ENCODE measurements at places on chromosomes 6 and 20.
A peak's percentile ranks its signal among the peaks of the same experiment; 100 is the strongest.

DNA sequence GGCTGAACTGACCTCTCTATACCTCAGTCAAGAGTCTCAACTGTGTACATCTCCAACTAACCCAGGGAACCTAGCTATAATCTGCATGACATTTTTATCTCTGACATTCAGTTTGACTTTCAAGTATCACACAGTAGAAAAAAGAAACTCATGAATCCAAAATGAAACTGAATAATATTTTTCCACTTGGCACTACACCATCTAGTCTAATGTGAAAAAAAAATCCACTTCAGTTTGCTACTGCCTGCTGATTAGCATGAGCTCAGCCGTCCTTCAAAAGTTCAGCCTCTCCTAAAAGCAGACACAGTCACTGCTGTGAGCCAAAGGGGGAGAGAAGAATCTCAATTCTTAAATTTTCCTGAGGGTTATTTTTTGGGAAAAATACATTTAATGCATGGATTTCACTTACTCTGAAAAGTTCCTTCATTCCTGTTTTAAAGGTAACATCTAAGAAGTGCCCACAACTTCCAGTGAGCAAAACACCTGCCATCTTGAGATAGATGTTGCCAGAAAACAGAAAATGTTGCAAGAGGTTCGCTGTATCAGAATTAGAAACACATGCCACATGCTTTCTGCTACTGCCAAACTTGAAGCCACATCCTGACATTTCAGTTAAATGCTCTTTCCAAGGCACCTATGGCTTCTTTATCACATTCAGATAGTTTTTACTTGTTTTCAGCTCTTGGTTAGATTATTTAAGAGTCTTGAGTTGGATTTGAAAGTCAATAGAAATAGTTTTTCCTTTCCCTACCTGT lies 95.4 kb downstream of the MKKS start:
- no peak for DNase-seq

- no peak for DNase-seq
Measured at GRCh38 chr20:49748525-49748838, 34.8 kb upstream of the B4GALT5 start.

GRCh38 chr6:14964556-14965270 lies 281.2 kb upstream of the JARID2 start:
- no peak for DNase-seq

DNA sequence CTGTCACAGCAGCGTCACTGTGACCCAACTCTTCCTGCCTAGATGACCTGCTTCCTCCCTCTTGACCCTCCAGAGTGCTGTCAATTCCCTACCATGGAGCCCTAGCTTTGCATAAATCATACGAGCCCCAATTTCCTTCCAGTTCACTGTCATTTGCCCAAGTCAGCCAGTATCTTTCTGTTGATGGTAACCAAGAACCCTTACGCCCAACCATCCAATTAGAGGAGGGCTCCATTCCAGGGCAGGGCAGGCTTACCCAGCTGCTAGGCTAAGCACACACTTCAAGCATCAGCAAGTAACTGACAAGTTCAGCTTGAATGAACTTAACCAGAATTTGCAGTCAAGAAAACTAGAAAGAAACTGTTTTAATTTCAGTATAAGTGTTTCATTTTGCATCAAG lies 25.7 kb downstream of the WFDC3 start:
- DNase-seq = no peak

DNA sequence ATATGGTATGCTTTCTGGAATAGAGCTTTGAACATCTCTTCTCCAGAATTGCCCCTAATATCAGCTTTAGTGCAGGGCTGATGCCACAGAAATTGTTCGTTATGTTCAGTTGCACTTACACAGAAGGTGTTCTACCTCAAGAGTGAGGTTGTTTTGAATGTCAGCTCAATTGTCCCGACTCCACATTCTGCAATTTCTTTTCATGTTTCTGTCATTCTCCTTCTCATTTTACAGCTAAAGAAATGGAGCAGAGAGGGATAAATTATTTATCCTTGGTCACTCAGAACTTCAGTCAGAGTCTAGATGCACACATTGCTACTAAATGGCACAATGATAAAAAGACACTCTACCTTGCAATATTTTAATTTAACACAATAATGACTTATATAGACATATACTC lies 137.0 kb upstream of the CCN2 start:
- no peak for DNase-seq

DNA sequence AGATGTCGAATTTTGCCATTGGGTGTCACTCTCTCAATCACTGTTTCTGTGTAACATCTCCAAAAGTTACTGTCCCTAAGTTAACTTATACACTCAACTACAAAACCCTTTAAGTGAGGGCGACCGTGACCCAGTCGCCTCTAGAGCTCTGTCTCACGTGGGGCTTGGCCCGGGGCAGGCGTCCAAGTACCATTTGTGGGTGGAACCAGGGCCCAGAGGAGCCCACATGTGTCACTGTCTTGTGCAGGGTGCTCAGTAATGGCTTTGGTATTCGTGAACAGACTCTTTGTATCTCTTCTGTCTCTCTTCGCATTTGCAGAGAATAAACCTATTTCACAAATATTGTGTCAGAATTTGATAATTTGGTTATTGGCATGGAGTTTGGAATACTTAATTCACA lies 109.9 kb upstream of the THBS2 start:
- DNase-seq = no peak

DNA sequence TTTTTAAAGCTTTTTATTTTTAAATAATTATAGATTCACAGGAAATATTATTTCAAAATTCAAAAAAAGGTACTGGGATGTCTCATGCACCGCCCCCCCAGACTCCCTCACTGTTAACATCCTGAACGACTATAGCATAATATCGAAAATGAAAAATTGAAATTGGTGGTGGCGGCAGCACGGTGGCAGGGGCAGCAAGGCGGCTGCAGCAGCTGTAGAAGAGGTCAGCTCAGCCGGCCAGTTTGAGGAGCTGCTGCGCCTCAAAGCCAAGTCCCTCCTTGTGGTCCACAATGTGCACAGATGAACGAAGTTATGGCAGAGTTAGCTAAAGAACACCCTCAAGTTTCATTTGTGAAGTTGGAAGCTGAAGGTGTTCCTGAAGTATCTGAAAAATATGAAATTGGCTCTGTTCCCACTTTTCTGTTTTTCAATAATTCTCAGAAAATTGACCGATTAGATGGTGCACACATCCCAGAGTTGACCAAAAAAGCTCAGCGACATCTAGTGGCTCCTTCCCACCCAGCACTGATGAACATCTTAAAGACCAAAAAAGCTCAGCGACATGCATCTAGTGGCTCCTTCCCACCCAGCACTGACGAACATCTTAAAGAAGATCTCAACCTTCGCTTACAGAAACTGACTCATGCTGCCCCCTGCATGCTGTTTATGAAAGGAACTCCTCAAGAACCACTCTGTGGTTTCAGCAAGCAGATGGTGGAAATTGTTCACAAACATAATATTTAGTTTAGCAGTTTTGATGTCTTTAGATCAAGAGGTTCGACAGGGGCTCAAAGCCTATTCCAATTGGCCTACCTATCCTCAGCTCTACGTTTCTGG lies 100.8 kb downstream of the FAM217A start:
- DNase-seq = peak; percentile 29

DNA sequence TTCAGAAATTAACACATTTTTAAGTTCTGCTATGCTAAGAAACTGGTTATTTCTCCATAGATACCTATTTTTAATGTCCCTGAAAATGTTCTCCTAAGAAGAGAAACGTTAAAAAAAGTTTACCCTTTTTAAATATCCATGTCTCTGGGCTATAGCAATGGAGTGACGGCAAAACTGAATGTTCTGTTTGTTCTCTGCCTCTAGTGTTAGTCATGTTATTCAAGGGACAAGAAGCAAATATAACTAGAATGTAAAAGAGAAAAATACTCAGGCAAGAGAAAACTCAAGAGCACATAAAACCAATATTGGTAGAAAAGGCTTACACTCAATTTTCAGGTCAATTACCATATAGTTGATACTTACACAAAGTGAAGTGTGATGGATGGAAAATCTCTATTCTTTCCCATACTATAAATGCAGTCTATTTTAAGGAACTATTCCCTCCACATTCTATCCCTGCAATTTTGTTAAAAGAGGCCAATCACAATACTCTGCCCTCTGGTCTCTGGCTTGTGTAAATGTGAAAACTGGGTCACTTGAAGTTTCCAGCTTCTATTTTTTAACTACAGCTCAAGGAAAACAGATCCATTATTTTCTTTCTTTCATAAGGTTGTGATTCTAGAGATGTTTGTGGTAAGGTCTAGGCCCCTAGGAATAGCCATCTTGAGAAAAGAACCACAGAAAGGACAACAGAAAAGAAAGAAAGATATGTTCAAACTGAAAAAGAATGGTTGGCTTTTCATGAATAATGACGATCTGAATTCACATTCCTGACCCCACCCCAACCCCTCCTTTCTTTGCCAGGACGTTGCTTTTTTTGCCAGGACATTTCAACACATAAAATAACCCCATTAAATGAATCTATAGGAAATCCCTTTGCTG lies 200.3 kb upstream of the FAM83B start:
- DNase-seq = no peak

- DNase-seq = no peak
Measured at GRCh38 chr6:55642366-55642765, 63.4 kb upstream of the HMGCLL1 start.

- DNase-seq = peak; percentile 71
Measured at GRCh38 chr6:7238900-7239589, 74.0 kb downstream of the SSR1 start.

DNA sequence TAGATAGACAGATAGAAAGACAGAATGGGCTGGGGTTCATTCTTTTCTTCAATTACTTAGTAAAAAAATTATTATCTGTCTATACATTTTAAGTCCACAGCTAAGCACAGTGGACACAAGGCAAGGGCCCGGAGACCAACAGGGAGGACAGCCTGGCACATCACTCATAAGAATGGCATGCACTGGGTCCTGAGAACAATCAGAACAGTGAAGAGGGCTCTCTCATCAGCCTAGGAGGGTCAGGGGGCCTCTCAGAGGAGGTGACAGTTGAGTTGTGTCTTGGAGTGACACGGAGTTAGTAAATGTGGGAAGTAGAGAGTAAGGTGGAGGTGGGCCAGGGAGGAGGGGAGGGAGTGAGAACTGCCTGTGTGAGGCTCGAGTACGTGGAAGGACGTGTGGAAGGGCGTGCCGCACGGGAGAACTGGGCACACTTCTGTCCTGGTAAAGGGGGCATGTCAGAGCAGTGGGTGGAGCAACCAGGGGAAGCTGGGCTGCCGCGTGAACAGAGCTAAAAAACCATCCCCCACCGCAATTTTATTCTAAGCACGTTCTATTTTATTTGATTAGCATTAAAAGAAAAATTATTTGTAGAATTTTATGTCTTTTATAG lies 45.1 kb upstream of the DSP start:
- DNase-seq = no peak

- no peak for DNase-seq
Measured at GRCh38 chr6:132687306-132687705, 26.5 kb downstream of the VNN1 start.

GRCh38 chr20:48184229-48184628 lies 398.9 kb upstream of the SULF2 start:
- DNase-seq = no peak

GRCh38 chr6:38637756-38638155 lies 2.0 kb downstream of the BTBD9 start:
- DNase-seq = no peak

GRCh38 chr6:152316024-152316423 lies 321.1 kb downstream of the SYNE1 start:
- no peak for DNase-seq

- no peak for DNase-seq
Measured at GRCh38 chr6:158157064-158157764, 10.8 kb downstream of the SERAC1 start.

GRCh38 chr6:81694207-81694606 lies 58.3 kb downstream of the TENT5A start:
- DNase-seq = no peak

DNA sequence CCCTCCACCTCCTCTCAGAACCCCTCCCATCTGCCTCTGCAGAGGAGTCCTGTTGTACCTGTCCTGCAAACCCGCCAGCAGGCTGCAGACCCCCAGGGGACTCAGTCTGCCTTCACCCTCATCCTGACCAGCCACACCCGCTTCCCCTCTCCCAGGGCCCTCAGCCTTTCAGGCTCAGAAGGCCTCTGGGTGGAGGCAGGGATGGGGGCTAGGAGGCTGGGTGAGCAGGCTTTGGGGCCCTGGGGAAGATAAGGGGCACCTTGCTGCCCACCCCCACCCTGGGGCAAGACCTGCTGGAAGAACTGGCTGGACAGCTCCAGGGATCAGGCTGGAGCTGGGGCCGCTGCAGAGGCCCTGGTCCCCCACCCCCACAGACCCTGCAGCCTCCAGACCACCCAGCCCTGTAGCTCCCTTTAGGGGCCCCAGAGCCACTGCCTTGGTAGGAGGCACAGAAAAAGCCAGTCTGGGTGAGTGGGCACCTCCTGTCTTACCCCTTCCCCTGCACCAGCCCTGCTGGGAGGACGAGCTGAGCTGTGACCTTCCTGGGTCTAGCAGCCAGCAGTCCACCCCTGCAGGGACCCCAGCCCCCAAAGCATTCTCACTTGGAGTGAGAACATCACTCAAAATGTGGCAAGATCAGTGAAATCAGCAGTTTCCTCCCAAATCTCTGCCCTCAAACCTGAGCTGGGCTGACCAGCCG lies 5.2 kb downstream of the TEAD3 start:
- no peak for DNase-seq

DNA sequence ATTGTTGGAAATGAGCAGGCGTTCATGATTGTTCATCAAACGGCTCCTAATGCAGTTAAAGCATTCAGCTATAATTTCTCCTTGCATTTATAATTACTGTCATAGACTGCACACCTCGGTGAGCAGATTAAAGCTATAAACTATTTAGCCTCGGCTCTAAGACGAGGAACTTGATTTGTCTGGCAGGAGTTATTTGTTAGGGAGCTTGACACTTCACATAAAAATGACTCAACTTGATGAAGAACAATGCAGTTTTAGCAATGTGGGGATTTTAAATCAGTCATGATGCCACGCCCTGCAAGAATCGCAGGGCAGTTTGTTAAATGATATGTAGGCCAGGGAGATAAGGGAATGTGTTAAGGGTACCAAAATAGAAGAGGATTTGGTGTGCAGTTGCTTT lies 290.2 kb downstream of the TSHZ2 start:
- DNase-seq = no peak

DNA sequence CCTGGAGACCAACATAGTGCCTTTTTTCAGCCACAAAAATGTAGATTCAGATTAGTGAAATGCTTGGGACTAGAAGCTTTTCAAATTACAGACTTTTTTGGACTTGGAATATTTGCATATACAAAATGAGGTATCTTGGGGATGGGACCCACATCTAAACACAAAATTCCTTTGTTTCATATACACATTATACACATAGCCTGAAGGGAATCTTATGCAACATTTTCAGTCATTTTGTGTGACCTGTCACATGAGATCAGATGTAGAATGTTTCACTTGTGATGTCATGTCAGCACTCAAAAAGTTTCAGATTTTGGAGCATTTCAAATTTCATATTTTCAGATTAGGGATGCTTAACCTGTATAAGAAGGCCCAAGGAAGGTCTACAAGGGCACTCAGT lies 44.5 kb upstream of the ALDH8A1 start:
- no peak for DNase-seq

GRCh38 chr20:45181639-45182038 lies 6.9 kb downstream of the PI3 start:
- DNase-seq = no peak

DNA sequence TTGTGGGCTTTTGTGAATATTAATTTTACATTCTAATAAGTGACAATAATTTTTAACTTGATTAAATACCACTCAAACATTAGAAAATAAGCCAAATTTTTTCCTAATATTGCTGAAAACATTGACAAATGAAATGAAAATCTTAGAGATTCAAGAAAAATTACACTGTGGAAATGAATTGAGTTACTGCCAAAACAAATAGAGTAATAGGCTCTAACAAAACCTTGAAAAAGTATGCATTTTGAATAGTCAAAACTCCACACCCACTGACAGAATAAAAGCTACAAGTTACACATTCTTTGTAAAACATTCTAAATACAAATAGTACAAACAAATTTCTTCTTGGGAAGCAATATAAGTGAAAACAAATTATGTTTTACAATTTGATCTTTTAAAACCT lies 5.9 kb downstream of the TBX18 start:
- no peak for DNase-seq
